Heart left ventricle (tissue), 16 donors: ENCODE measurements at places on chromosomes 7 and 10. TPM values are rescaled to one million over a fixed set of nuclear protein-coding genes. Genes with fewer than 3 reads are reported as not detected.

DNA sequence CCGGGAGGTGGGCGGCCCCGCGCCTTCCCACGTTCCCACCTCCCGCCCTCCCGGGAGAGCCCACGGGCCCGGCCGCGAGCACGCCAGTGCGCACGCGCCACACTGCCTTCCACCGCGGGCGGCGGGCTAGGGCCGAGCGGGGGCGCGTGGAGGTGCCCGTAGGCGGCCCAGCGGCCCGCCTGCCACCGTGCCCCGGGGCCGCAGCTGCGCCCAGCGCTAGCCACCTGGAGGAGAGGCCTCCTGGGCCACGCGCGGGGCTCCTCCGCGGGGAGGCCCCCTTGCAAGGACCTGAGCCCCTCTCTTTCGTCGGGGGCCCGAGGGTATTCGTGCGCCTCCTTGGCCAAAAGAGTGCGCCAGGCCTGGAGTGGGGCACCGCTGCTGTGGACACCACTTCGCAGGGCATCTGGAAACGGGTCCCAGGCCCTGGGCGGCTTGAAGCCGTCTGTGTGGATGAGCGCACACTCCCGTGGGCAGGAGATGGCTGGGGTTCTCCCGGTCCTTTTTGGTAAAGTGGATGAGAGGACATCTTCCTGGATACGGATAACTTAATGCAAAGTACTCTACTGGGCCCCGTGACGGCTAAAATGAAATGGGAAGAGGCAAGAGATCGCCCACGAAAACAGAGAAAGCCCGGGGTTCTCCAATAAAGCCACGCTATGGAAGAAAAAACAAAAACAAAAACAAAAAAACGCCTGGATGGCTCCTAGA, 9.0 kb upstream of the EBF3 start:
- H3K4me1 ChIP-seq: peaks cover 36% of the 10 kb centered on the region
- peaks cover 24% of the 10 kb centered on the region for H3K27me3 ChIP-seq
- H3K4me3 ChIP-seq: peak overlapping the region; percentile 60
- H3K36me3 ChIP-seq: no peaks in the 10 kb centered on the region
- H3K27ac ChIP-seq: no peak overlapping the region

GRCh38 chr10:114491933-114492332, 87.6 kb upstream of the AFAP1L2 start:
- H3K4me1 ChIP-seq: peaks cover 71% of the 10 kb centered on the region
- peak; percentile 51 for DNase-seq
- no peaks in the 10 kb centered on the region for H3K27me3 ChIP-seq
- H3K36me3 ChIP-seq: peaks cover 7% of the 10 kb centered on the region
- H3K4me3 ChIP-seq: no peak overlapping the region
- peak overlapping the region; percentile 45 for H3K27ac ChIP-seq

- no peak for DNase-seq
- peak overlapping the region; percentile 94 for H3K27ac ChIP-seq
- H3K27me3 ChIP-seq: no peaks in the 10 kb centered on the region
- H3K4me1 ChIP-seq: peaks cover 45% of the 10 kb centered on the region
Measured at GRCh38 chr10:110211465-110211843, 4.0 kb downstream of the MXI1 start.

MRLN gene
- total RNA-seq: not detected

ZNF722 gene
- not detected for total RNA-seq

CTAGE8 gene
- total RNA-seq: not detected

- peak overlapping the region; percentile 27 for H3K27ac ChIP-seq
- DNase-seq: no peak
- no peak overlapping the region for H3K4me3 ChIP-seq
- no peaks in the 10 kb centered on the region for H3K27me3 ChIP-seq
- no peaks in the 10 kb centered on the region for H3K36me3 ChIP-seq
Measured at GRCh38 chr10:4450981-4451908, 374.8 kb upstream of the AKR1E2 start.

DNA sequence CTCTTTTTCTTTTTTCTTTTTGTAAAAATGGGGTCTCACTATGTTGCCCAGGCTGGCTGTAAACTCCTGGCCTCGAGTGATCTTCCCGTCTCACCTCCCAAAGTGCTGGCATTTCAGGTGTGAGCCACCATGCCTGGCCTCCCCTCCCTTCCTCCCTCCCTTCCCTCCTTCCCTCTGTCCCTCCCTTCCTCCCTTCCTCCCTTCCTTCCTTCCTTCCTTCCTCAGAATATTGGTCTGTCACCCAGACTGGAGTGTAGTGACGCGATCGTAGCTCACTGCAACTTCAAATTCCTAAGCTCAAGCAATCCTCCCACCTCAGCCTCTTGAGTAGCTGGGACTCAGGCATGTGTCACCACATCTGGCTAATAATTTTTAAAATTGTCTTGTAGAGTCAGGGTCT, 8.4 kb downstream of the AGAP3 start:
- H3K36me3 ChIP-seq: peaks cover 4% of the 10 kb centered on the region
- no peak overlapping the region for H3K4me3 ChIP-seq
- no peak overlapping the region for H3K27ac ChIP-seq
- H3K4me1 ChIP-seq: peaks cover 39% of the 10 kb centered on the region
- DNase-seq: no peak
- H3K27me3 ChIP-seq: no peaks in the 10 kb centered on the region

NAT16 gene
- 0.23 TPM for total RNA-seq
